ENCODE measurements at places on chromosomes 5 and 9.

GRCh38 chr9:133107245-133107722, 13.8 kb downstream of the RALGDS start:
- no peak for DNase-seq

- DNase-seq = no peak
Measured at GRCh38 chr5:14383923-14384322, 197.7 kb upstream of the OTULINL start.

DNA sequence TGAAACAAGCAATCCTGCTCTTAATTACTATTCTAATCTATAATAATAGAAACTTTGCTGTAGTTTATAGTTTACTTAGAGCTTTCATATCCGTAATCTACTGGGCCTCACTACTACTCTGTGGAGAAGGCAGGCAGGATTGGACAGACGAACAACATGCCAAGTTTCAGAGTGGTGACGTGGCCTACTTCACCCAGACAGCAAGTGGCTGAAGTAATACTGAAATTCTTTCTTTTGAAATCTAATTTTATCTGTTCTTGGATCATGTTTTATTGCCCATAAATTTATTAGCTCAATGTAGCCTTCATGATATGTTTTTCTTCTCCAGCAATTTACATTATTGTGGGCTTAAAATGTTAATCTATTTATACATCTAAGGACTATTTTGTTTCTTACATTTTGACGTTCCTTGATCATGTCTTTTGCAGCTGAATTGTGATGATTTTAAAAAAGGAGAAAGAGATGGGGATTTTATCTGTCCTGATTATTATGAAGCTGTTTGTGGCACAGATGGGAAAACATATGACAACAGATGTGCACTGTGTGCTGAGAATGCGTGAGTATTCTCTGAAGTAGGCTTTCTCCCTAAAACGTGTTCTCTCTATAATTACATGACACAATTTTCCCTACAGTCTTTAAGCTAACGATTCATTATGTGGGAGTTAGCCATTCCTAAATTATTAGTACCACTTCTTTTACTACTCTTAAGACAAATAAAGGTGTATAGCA, 22.4 kb downstream of the SPINK5 start:
- DNase-seq = no peak

DNA sequence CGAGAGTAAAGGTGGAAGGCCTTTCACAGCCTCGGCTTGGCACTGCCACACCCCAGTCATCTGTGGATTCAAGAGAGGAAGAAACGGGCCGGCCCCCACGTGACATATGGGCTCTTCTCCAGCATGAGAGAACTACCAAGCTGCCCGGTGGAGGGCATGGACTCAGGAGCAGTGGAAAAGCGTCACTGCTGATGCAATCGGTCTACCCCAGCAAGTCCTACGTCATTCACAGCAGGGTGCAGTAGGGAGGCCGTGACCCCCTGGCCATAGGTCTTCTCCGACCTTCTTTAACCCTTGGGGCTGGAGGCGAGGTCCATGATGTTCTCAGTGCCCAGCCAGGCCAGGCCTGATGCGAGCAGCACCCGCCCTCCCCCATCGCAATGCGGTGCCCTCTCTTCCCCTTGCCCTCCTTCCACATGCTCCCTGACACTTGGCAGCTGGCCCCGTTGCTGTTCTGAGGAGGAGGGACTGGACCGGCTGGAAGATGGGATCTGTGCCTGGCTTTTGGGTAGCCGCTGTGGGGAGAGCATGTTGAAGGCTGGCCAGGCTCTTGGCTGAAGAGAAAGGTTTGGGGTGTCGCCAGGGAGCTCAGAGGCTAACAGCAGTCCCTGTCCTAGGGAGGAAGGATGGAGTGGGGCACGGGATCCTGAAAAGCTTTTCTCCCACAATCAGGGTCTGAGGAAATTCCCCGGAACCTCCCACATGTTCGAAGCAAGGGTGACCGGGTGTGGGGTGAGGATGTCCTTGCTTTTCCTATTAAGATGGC, 89.8 kb downstream of the LIFR start:
- DNase-seq = no peak

GRCh38 chr5:96344678-96345577, 88.1 kb downstream of the PCSK1 start:
- DNase-seq = no peak

GRCh38 chr9:135512241-135512603, 9.0 kb upstream of the LCN1 start:
- no peak for DNase-seq

GRCh38 chr5:111735583-111736270, 21.3 kb downstream of the NREP start:
- DNase-seq = no peak

GRCh38 chr9:9996259-9996658, 616.5 kb downstream of the PTPRD start:
- DNase-seq = no peak

GRCh38 chr9:123349691-123350480, 6.1 kb upstream of the CRB2 start:
- DNase-seq = no peak

DNA sequence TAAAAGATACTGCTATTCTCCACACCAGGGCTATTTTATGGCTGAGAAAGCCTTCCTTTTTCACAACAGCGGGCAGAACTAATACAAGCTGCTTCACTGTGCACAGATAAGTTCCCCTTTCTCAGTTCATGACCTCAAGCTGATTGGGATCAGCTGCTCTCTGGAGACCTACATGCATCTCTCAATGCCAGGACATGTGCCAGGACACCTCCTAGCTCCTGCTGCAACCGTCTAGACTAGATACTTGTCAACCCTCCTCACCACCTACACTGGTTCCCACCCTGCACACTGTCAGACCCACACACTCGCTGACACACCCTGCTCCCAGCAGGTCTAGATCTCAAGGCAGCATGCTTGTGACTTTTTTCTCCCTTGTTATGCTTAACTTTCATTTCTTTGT, 39.8 kb downstream of the STARD4 start:
- no peak for DNase-seq

- no peak for DNase-seq
Measured at GRCh38 chr9:27413511-27414219, 110.4 kb upstream of the IFNK start.

DNA sequence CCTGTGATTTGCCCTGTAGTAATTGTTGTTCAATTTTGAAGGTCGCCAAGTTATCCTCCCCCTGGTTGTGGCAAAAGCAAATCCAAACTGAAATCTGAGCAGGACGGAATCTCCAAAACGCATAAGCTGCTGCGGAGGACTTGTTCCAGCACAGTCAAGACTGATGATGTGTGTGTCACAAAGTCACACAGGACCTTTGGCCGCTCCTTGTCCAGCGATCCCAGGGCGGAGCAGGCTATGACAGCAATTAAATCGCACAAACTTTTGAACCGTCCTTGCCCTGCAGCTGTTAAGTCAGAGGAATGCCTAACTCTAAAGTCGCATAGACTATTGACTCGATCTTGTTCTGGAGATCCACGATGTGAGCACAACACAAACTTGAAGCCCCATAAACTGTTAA, 128.4 kb downstream of the PARP8 start:
- no peak for DNase-seq

DNA sequence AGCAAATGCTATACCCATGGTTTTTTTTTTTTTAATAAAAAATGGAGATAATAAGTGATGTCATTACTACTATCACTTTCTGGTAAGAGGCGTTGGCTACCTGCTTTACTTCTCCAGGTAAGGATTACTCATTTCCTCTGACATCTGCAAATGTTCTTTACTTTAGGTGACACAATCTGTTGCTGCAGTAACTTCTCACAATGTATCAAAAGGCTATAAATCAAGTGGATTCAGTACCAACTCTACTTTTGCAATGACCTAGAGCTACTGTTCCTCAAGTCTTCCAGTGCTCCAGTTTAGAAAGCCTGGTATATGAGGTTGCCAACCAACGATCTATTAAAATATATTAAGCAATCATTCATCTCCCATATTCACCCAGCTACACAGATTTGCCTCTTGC, 129.1 kb downstream of the PLK2 start:
- no peak for DNase-seq

Data from vagina (tissue), 2 donors.